ENCODE measurements at places on chromosomes 2 and 18.

GRCh38 chr2:173555833-173556232 is 201.2 kb downstream of the CDCA7 start:
- no peak for DNase-seq

GRCh38 chr2:133086176-133086575 is 416.2 kb upstream of the LYPD1 start:
- DNase-seq: no peak

GRCh38 chr2:34147780-34148179 is 548.7 kb upstream of the FAM98A start:
- DNase-seq: no peak

- DNase-seq: no peak
These were observed 890.7 kb upstream of the POU3F3 start for GRCh38 chr2:103963146-103963725.

- no peak for DNase-seq
These were observed 22.1 kb downstream of the B3GNT2 start for GRCh38 chr2:62217970-62218369.

Data from GM06990 (cell line).